Occipital lobe (tissue), 3 donors: ENCODE measurements at places on chromosomes 4 and X. TPM values are rescaled to one million over a fixed set of nuclear protein-coding genes. Genes with fewer than 3 reads are reported as not detected.

GRCh38 chrX:13258052-13258444, 61.8 kb downstream of the ATXN3L start:
- no peak for DNase-seq

DNA sequence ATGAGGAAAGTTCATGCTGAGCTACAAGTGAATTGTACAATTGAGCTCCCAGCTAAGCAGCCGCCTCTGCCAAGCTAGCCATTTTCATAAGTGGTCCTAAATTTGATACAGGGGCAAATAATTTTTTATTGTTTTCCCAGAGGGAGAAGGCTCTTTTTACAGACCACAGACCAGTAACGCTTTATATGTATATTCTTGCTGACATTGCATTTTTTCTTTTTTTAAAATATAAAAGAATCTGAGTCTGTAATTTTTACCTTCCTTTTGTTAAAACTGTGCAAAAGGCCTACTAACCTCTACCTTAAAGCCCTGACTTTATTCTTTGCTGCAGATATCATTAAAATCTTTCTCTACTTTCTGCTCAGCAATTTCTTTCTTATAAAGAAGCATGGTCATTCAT, 501.2 kb upstream of the INTU start:
- no peak for DNase-seq

GRCh38 chr4:10175626-10176025, 59.0 kb upstream of the WDR1 start:
- DNase-seq: no peak

DNA sequence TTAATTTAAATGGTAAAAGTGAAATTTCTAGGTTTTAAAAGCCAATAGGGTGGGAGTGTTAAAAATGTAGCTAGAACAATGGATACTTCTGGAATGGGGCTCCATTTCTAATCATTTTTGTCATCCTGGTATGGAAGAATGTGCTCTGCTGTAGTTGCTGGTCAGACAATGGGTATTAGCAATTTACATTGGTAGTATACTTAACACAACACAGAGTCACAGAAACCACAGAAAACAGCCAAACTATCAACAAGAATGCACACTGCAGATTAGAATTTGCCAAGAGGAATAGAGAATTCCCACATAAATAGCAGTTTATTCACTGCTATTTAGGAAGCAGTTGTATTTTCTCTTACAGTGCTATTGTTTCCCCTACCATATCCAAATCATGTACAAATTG, 319.6 kb downstream of the PPP3CA start:
- DNase-seq: no peak

GRCh38 chr4:153159728-153160221, 44.5 kb upstream of the TRIM2 start:
- DNase-seq: no peak

GRCh38 chrX:125940985-125941384, 225.1 kb downstream of the DCAF12L2 start:
- no peak for DNase-seq

GRCh38 chr4:114076899-114077570, 97.6 kb upstream of the ARSJ start:
- no peak for DNase-seq

GRCh38 chrX:34809096-34809495, 133.5 kb upstream of the FAM47B start:
- no peak for DNase-seq

DNA sequence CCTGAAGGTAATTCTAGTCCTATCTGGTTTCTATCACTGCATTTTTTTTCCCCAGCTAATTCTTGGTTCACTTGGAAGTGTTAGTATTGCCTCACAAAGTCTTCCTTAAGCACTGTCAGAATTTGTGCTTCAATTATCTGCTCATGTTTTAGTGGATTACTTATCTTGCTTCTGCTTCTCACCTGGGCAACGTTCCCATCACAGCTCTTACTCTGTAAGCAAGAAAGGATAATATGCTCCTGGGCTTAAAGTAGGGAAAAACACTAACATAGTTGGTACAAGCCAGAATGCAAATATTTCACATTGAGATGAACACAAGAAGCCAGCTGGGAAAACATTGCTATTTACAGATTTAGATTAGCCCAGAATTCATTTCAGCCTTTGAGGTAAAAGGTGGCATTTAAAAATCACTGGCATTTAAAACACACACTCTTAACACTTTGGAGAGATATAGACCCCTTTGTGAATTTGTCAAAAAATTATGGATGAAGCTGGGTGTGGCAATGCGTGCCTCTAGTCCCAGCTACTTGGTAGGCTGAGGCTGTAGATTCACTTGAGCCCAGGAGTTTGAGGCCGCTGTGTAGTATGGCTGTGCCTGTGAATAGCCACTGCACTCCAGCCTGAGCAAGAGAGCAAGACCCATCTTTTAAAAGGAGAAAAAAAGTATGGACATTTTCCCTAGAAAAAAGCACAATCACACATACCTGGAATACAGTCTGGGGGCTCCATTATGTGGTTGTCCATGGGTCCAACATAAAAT, 6.6 kb upstream of the PTPN13 start:
- DNase-seq: no peak

- DNase-seq: no peak
These were observed 21.3 kb upstream of the OPHN1 start for GRCh38 chrX:68454476-68455150.

GRCh38 chrX:96405842-96406241, 278.8 kb upstream of the DIAPH2 start:
- no peak for DNase-seq

DNA sequence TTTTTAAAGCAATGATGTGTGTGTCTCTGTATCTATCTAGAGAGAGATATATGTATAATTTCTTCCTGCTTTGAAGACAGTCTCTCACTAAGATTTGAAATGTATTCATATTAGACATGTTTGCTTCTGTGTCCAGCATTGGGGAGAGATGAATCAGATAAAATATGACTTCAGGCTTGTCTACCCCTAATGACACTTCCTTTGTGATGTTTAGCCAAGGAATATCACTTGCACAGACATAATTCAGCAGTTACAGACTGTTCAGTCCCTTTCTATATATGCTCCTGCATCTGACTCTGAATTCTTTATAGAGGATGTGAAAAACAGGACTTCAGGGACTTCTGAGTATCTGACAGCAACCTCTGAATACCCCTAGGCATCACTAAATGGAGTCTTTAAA, 158.4 kb downstream of the DCLK2 start:
- DNase-seq: no peak

DNA sequence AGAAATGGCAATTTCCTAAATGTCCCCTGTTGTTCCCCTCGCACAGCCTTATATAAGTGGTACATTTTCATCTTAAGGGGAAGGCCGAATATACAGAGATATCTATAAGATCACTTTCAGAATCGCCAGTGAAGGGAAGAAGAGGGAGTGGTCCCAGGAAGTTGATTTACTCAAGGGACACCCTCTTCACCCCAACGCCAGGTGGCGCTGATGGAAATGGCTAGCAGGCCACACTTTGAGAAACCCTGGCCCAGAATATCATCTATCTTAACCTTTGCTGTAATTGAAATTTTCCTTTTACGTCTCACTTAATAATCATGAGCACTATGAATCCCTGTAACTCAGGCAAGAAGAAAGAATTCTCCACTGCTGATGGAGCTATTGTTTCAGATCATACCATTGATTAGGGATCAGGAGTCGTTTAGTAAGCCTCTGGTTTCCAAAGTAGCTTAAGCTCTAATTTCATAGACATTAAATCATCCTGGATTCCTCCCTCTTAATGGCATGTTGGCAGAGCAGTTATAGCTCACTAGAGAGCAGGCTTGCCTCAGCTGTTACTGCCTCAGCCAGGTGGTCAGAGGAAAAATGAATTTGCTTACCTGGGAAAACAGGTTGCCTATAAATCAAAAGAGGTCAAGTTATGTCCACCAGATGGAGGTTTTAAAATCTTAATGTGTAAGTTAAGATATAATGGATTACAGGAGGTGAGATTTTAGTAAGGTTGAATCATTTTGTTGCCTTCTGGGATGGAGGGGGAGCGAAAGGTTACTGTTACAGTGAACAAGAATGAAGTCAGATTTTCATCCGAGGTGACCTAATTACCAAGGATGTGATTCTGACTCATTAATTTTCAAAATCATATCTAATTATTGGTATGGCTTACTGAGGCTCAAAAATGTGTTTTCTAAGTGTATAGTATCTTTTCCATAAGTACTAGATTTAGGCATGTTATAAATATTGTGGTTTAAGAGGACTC, 941.2 kb upstream of the TENM3 start:
- DNase-seq: no peak

- DNase-seq: no peak
These were observed 1002.3 kb downstream of the FAM133A start for GRCh38 chrX:94676285-94676684.

DNA sequence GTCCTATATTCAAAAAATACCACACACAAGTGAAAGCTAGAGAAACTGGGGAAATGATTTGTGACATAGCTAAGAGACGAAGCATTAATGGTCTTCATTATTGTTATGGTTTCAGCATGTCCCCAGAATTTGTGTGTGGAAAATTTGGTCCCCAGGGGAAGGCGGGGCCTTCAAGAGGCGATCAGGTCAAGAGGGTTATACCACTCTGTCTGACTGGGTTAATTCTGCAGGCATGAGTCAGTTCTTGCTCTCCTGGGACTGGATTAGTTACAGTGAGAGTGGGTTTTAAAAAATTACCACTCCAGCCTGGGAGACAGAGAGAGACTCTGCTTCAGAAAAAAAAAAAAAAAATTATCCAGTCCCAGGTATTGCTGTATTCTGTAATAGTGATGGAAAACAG, 2.1 kb upstream of the MTNR1A start:
- no peak for DNase-seq

- DNase-seq: no peak
These were observed 268.1 kb upstream of the GRID2 start for GRCh38 chr4:92035666-92036065.

Gene VSIG1
- not detected for total RNA-seq

Gene SHROOM2
- total RNA-seq: 12.3 TPM

Gene USP17L24
- not detected for total RNA-seq

Gene KLHL4
- total RNA-seq: 50.1 TPM

Gene MTMR1
- 29.0 TPM for total RNA-seq

Gene EFNB1
- 22.3 TPM for total RNA-seq
